ENCODE measurements at places on chromosomes 1 and 21.

- no peak for DNase-seq
Measured at GRCh38 chr1:91876040-91876470, 9.9 kb downstream of the TGFBR3 start.

DNA sequence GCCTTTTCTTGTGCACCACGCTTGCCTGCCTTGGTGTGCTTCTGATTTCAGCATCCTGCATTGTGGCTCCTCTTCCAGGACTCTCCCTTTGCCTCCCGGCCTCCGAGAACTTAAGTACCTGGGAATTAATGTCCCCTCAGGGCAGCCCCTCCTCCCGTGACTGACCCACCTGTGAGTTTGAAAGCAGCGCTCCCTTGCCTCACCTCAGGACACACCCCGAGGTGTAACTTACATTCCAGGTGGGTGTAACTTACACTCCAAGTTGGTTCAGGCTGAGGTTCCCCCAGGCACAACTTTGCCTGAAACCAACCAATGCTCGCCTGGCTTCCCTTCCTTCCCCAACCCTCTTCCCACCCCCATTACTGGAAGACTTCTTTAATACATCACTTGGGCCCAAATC lies 161.4 kb downstream of the KAZN start:
- no peak for DNase-seq

GRCh38 chr1:63674238-63674864 lies 81.1 kb downstream of the PGM1 start:
- peak; percentile 75 for DNase-seq

DNA sequence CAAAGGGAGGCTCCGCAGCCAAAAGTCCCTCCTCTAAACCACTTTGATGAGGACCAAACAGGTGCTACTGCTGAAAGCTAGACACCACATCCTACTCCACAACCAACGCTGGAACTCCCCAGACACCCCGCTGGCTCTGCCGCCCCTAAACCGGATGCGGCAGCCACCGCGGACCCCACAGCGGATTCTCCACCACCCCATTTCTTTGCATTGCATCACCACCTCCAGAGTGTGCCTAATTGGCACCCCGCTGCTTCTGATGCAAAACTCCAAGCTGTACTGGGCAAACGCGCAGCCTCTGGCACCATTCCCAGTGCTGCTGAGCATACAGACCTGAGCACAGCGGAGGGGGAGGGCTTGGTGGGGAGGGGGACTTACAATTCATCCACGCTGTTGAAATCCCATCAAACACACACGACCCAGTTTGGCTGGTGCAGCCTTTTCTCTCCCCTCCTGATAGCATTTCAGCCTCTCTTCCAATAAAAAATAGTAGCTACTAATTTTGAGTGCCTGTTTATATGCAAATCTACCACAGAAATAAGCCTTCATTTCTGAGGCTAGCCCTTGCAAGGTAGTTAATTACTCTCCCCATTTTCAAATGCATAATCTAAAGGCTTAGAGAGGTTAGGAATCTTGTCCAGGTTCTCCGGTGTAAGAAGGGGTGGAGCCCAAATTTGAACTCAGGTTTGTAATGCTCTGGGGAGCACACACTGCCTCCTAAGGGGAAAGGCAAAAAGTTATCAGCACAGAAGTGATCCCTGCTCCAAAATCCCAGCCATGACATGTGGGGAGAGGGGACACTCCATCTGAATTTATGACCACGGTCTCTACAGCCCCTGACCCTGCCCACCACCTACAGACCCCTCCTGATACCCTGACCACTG lies 12.2 kb upstream of the RGS16 start:
- peak; percentile 53 for DNase-seq

- peak; percentile 76 for DNase-seq
Measured at GRCh38 chr21:29077651-29078090, 4.2 kb upstream of the CCT8 start.

DNA sequence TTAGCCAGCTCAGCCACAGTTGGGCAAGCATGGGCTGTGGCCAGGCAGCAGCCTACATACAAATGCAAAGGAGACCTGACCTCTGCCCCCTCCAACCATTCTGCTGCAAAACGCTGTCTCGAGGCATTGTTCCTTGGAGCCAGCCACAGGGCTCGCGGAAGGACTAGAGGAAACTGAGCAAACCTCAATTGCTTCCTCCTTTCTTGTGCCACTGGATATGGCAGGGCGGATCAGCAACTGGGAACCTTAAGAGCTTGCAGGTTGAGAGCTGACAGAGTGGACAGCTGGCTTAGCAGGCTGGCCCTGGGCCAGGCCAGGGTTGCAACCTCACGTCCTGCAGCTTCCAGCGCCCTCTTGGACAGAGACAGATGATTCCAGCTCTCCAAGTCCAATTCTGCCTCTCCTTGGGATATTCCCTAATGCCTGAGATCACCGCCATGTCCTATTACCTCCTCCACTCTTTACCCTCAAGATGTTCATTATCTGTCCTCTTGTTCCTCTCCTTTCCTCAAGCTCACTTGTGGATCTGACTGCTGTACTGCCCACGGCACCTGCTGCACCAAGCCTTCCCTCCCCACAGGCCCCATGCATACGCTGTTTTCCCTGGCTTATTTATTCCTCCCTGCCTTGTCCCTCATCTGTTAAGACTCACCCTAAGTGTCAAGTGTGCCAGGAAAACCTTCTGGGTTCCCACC lies 67.5 kb downstream of the SDC3 start:
- peak; percentile 39 for DNase-seq

DNA sequence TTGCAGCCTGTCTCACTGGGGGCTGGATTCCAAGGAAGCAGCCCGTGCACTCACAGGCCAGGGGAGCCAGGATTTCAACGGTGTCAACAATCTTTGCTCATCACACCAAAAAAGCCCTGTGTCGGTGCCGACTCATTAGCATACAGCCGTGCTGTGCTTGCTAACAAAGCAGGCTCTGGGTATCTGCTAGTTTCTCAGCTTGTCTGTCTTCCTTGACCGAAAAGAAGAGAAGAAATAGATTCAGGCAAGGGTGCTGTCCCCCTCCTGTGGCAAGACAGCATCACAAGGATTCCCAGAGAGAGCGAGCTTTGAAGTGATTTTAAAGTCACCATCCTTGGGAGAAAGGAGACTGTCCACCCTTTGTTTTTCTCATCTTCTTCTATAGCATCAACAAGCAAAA lies 214.7 kb downstream of the SDCCAG8 start:
- no peak for DNase-seq

GRCh38 chr1:16068356-16069270 lies 4.8 kb downstream of the FAM131C start:
- no peak for DNase-seq

- no peak for DNase-seq
Measured at GRCh38 chr1:203672346-203672745, 45.7 kb downstream of the ATP2B4 start.

DNA sequence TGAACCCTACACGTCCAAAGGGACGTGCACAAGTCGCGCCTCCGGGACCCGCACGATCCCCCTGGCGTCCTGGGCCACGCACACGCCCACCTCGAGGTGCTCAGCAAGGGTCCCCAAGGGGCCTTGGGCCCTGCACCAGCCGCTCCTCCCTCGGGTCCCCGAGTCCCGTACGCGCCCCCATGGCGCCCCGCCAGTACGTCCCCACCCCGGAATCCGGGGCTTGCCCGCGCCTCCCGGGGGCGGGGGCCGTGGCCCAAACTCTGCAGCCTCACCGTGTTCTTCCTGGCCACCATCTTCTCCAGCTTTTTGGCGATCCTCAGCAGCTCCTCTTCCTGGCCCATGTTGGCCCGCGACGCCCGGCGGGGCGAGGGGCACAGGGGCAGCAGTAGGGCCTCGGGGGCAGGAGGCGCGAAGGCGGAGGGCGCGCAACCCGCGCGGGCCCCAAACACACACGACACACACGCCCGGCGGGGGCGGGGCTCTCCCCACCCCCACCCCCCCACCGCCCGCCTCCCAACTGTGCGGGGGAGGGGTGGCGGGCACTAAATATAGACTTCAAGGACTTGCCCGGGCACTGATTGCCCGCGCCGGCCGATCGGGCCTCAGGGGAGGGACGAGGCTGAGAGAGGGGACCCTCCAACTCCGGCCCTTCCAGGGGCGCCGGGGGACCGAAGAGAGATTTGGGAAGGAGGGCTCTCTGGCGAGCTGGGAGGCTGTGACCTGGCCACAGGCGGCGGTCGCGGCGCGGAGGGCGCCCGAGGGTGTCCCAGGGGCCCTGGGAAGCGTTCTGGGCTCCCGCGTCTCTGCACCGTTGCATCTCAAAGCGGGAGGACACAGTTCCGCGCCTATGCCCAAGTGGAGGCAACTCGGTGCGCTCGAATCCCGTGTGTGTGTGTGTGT lies at the start of gene TCEA3:
TSS of gene TCEA3 (minus strand) at position 456 of the 900 bp plus-strand sequence. CDS start at position 341, 115 bp downstream.
- peak; percentile 62 for DNase-seq

- DNase-seq = no peak
Measured at GRCh38 chr1:205480349-205480985, 24.0 kb upstream of the CDK18 start.

DNA sequence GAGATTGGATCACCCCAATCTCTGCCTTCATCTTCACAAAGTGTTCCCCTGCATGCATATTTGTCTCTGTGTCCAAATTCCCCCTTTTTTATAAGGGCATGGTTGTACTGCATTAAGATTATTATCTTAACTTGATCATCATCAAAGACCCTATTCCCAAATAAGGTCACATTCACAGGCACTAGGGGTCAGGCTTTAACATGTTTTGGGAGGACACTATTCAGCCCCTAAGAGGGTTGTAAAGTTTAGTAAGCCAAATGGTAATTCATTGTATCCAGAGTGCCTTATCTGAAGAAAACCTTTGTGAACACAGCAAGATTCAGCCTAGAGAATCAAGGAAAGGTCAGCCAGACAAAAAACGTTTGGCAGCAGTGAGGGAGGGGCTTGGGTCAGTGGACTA lies 317.6 kb upstream of the PLD5 start:
- DNase-seq = no peak

DNA sequence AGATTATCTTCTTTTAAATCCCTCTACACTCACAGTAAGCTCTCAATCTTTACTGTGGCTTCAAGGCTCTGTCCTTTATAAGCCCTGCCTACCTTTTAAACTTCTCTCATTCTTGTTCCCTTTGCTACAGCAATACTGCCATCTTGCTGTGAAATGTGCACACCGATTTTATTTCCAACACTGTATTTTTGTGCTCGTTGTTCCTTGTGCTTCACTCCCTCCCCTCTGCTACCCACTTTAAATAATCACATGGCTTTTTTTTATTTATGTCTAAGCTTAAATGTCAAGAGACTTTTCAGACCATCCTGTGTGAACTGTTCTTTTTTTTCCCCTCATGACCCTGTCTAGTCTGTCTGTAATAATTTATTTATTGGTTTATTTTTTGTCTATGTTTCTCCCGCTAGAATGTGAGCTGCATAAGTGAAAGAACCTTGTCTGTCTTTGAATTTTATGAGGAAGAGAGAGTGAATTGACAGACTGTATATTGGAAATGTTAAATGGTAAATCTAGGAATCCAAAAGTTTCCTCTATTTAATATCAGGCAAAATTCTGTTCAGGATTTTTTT lies 45.7 kb downstream of the ABCD3 start:
- peak; percentile 10 for DNase-seq

GRCh38 chr1:98490099-98490498 lies 171.4 kb upstream of the SNX7 start:
- no peak for DNase-seq

DNA sequence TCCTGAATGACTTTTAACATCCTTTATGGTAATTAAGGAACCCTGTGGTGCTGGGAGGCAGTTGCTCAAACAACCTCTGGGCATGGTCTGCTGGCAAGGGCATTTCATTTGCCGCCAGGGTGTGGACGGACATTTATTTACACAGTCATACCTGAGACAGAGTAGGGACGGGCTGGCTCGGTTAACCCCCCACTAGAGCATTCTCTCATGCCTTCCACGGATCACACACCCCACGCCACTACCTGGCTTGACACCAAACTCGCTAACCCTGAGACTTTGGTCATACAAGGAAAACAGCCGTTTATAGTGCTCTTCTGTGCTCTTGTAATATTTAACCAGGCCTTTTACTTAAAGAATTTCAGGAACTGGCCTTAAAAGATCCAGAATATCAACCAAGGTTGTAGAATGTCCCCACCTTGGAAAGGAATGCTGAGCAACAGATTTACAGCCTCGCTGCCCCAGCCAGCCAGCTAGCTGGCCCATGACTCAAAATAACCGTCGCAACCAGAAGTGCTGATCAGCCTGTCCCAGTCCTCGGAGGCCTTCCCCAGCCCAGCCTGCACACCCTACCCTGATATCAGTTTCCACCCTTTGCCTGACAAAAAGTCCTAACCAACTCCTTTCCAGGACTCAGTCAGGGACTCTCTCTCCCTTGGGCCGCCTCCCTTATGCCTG lies 6.5 kb upstream of the PDXK start:
- DNase-seq = peak; percentile 94

GRCh38 chr1:115596080-115596780 lies 45.5 kb upstream of the VANGL1 start:
- no peak for DNase-seq

DNA sequence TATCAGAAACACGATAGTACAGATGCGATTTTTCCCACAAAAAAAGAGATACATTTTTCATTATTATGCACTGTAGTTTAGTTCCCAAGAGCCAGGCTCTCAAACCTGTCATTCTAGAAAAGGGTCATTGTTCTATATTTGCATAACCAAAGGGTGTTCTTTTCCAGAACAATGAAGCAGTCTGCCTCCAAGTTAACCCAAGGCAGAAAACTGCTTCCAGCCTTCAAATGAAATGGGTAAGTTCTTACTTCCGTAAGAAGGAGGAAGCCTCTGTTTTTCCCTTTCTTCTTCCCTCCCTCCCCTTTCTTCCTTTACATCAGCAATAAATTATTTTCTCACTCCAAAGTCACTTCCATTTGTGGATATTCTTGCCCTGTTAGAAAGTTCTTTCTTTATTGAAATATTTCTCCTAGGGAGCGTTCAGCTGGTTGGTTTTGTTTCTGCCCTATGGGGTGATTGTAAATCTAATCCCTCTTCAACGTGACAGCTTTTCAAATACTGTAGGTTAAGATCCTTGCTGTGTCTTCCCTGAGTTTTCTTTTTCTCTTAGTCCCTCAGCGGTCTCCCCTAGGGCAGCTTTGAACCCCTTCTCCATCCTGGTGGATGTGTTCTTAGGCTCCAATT lies 77.3 kb upstream of the PTGFRN start:
- DNase-seq = no peak

- DNase-seq = no peak
Measured at GRCh38 chr1:207286786-207287468, 34.6 kb upstream of the CD55 start.
